Stimulated activated CD4-positive, alpha-beta T cell treated with anti-CD3 and anti-CD28 coated beads, Interleukin-12 subunit alpha, Interleukin-12 subunit beta, amount 100 ng/mL, for 4 hours (primary cell): ENCODE measurements at places on chromosomes 16 and 17.
A peak's percentile ranks its signal among the peaks of the same experiment; 100 is the strongest.

GRCh38 chr17:45223539-45224528 is 2.1 kb downstream of the FMNL1 start:
- peak; percentile 47 for DNase-seq

- DNase-seq: peak; percentile 74
Measured at GRCh38 chr17:50507871-50508572, at the start of gene MYCBPAP. Gene MYCBPAP, plus strand, starts transcription at chr17:50508439. Its CDS starts 236 bp downstream, at chr17:50508675.

- DNase-seq: no peak
Measured at GRCh38 chr16:88131256-88131655, 180.0 kb downstream of the BANP start.

GRCh38 chr17:50692448-50693035 is 15.2 kb downstream of the ANKRD40 start:
- DNase-seq: no peak

- peak; percentile 52 for DNase-seq
Measured at GRCh38 chr16:81616321-81617020, 162.6 kb upstream of the PLCG2 start.

GRCh38 chr16:70769761-70770160 is 31.2 kb downstream of the VAC14 start:
- DNase-seq: no peak

DNA sequence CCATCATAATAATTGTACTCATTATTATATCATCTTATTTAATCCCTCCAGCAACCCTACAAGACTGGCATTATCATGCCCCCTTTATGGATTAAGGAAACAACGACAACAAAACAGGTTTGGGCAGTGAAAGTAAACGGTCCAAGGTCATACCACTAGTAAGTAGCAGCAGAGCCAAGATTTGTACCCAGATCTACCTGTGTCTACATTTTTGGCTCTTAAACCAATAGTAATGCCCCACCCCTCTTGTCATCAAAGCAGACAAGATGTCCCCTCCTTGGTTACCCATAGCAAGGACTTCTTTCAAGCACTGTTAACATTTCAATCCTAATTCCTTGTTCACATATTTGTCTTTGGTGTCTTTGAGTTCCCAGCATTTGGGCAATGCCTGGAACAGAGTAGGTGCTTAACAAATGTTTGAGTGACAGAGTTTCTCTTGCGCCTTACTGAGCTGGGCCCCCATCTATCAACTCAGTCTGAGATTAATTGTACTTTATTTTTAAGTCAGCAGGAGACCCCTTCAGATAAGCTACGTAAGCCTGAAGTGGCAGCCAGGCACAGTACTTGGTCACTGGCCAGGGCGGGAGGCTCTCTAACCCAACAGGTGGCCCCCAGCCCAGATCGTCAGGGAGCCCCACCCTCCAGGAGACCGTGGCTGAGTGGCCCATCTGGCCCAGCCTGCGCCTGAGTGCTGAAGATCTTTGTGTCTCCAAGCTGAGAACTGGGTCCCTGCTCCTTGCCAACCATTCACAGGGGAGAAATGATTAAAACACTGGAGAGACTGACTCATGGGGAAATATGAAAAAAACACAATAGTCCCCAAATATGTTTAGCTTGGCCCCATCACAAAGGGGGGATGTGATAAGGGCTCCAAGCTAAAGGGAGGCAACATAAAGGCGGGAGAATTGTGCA is 75.8 kb downstream of the AXIN2 start:
- DNase-seq: no peak

DNA sequence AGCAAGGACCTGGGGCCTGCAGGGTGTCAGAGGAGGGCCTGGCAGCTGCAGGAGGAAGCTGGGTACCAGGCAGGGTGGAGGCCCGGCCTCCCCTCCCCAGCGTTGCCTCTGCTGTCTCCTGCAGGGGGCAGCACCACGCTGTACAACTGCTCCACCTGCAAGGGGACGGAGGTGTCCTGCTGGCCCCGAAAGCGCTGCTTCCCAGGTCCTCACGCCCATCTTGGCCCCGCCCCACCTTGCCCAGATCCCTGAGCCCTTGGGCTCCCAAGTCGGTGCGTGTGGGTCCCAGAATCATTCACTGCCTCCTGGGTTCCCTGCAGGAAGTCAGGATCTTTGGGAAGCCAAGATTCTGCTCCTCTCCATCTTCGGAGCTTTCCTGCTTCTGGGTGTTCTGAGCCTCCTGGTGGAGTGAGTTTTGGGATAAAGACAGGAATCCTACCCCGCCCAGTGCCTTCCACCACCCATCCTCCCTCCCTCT is 1.2 kb downstream of the TMEM95 start:
- DNase-seq: peak; percentile 82

DNA sequence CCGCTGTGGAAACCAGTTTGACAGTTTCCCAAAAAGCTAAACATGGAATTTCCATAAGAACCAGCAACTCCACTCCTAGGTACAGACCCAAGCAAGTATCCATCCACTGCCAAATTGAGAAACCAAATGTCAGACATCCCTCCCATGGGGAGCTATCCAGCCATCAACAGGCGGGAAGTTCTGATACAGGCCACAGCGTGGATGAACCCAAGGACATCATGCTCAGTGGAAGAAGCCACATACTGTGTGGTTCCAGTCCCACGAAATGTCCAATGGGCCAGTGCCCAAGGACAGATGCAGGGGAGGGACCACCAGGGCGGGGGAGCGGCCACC is 12.6 kb upstream of the BAIAP2 start:
- DNase-seq: no peak

GRCh38 chr16:65223335-65223734 is 101.5 kb upstream of the CDH11 start:
- DNase-seq: no peak

GRCh38 chr17:8016632-8017424 is 14.4 kb downstream of the GUCY2D start:
- DNase-seq: peak; percentile 30

- DNase-seq: no peak
Measured at GRCh38 chr16:79658301-79659033, 57.9 kb upstream of the MAF start.

DNA sequence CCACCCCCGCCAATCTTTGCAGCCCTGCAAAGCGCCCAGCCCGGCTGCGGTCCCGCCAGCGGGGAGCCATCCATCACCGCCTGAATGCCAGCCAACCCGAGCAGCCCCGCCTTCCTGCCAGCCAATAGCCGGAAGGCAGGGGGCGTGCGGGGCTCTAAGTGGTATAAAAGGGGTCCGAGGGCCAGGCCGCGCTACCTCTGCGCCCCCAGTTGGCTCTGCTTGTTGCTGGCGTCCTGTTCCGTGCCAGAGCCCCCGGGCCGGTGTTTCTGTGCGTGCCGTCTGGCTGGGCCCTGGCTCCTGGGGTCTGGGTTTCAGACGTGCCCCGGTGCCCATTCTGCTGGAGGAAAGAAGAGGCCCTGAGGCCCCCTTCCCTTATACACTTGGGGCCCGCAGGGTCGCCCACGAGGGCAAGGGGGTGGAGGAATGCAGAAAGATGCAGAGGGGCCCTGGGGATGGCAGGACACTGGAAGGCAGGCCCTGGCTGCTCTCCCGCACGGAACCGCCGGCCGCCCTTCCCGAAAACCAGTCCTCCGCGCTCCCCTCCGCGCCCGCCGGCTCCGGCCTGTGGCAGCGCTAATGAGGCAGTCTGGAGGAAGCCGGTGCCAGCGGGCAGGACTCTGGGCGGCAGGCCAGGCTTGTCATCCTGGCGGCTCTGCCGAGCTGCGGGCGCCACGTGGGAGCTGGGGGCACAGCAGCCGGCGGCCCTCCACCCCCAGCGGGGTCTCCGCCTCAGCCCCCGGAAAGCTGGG is 14.0 kb downstream of the COPZ2 start:
- peak; percentile 32 for DNase-seq

DNA sequence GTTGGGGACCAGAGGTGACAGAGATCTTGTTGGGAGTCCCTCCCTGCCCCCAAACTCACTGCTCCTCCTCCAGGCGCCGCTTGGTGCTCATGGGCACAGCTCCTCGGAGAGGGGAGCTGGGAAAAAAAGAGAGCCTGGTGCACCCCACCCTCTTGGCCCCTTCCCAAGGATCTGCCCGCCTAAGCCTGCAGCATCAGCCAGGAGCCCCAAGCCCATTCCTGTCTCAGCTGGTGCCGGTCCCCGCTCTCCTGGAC is 400 bp downstream of the HCFC1R1 start:
- DNase-seq: no peak

DNA sequence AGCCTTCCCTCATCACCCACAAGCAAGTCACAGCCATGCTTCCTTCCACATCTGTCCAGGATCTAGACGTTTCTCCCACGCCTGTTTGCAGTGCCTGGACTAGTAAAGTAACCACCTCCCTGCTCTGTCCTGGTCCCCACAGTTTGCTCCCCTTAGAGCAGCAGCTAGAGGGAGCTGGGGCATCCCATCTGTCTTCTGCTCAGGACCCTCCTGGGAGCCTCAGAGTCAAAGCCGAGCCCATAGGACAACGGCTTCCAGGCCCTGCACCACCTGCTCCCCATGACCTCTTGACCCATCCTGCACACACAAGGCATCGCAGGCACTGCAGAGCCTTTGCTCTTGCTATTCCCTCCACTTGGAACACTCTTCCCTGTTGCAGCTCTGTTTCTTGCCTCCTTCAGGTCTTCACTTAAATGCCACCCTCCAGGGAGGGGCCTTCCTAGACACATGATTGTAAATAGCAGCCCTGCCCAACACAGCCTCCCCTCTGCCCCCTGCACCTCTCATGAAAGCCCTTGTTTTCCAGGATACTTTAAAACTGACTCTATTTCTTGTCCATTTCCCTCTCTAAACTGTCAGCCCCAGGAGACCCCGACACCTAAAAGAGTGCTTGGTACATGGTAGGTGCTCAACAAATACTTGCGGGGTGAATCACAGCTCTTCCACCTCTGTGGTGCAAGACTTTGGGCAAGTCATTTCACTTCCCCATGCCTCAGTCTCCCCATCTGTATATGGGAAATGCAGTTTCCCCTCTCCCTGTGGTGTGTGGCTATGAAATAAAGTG is 3.1 kb downstream of the NATD1 start:
- DNase-seq: no peak

DNA sequence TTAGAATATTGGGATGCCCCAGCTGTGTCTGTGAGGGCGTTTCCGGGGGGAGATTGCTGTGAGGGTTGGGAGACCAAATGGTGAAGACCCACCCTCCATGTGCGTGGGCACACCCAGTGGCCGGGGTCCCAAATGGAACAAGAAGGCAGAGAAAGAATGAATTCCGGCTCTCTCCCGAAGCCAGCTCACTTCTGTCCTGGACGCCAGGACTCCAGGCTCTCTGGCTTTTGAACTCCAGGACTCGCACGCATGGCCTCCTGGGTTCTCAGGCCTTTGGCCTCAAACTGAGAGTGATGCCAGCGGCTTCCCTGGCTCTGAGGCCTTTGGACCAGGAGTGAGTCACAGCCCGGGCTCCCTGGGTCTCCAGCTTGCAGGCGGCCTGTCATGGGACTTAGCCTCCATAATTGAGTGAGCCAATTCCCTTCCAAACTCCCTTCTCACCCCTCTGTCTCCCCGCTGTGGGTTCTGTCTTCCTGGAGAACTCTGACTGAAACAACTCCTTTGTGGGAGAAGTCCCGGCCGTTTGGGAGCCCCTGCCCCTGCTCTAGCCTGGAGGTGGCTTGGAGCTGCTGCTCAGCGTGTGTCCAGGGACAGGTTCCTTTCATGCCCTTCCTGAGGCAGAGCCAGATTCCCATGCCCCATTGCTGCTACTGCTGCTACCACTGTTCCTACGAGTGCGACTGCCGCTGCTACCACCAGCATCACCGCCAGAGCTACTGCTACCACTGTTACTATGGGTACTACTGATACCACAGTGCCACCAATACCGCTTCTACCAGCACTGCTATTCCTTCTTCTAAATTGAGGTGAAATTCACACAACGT is 49.8 kb upstream of the CBX4 start:
- DNase-seq: no peak

- DNase-seq: no peak
Measured at GRCh38 chr16:57169327-57169726, 16.5 kb downstream of the PSME3IP1 start.

- no peak for DNase-seq
Measured at GRCh38 chr16:22692034-22692433, 121.9 kb upstream of the HS3ST2 start.

- DNase-seq: no peak
Measured at GRCh38 chr17:16918443-16918842, 53.5 kb downstream of the TNFRSF13B start.

DNA sequence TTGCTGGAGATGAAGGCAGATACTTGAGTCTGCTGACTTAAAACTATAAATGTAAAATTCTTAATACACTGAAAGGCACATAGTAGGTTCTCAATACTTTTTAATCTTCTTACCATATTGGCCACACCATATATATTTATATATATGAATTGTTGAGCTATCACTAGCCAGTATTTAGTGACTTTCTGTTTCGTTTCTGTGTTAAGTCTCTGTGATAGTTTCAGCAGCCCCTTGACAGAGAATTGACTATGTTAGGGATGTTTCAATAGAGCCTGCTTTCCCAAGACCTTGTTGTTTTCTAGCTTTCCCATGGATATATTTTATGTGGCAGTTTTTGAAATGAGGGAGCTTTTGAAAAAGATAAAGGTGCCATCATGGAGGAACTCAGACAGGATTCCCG is 206.5 kb upstream of the GOT2 start:
- DNase-seq: no peak

- no peak for DNase-seq
Measured at GRCh38 chr16:3745751-3746355, 28.5 kb upstream of the TRAP1 start.

GRCh38 chr16:86045591-86045971 is 146.6 kb downstream of the IRF8 start:
- DNase-seq: no peak

GRCh38 chr16:12435730-12436129 is 368.0 kb downstream of the CPPED1 start:
- no peak for DNase-seq

DNA sequence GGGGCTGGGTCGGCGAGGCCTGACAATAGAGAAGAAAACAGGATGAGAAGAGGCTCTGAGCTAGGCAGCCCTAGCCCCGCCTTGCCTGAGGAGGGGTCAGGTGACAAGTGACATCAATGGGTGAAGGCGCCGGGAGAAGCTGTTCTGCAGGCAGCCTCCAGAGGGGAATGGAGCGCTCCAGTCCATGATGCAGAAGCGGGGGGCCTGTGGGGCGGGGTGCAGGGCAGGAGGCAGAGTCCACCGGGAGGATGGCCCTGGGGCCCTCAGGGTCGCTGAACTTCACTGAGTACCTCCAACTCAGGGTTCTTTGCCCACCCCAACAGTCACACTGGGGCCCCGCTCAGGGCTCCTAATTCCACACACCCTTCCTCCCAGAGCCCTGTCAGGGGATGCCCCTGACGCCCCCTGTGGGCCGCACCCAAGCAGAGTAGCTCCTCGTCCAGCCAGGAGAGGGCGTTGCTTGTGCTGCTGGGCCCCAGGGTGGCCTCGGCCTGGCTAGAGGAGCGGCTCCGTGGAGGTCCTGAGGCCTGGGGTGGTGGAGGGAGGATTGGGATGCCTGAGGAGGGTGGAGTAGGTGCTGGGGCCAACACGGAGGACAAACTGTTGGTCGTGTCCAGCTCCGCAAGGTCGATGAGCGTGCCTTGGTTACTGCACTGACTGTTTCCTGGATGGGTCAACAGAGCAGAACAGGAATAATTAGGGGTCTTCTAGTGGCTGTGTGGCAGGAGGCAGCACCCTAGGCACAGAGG is 20.8 kb downstream of the GGA3 start:
- peak; percentile 51 for DNase-seq

DNA sequence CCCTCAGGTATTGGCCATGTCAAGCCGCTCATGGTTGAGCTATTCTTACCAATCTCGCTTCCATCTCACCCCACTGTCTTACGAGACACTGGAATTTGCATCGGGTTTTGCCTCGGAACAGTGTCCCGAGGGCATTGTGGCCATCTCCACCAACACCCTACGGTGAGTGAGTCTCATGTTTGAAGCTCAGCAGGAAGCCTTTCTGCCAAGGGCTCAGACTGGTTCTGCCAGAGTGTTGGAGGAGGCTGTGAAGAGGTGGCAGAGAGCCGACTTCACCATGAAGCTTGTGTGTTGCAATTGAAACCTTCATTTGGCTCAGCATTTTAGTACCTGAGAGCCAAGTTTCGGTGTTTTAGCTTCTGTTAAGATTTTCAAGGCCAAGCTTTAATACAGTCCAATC is 38.0 kb downstream of the SF3B3 start:
- no peak for DNase-seq
